T-helper 17 cell (primary cell): ENCODE measurements at places on chromosomes 4 and X.

GRCh38 chr4:26420438-26420837 lies 69.8 kb downstream of the CCKAR start:
- DNase-seq: no peak

GRCh38 chrX:106898462-106898861 lies 4.7 kb downstream of the RIPPLY1 start:
- DNase-seq: peak; percentile 6

DNA sequence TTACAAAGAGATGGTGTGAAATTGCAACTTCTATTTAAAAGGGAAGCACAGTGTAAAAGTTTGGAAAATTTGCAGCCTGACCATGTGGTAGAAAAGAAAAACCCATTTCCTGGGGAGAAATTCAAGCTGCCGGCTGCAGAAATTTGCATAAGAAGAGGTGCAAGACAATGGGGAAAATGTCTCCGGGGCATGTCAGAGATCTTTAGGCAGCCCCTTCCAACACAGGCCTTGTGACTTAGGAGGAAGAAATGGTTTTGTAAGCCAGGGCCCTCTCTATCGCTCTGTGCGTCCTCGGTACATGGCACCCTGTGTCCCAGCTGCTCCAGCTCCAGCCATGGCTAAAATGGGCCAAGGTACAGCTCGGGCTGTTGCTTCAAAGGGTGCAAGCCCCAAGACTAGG lies 40.4 kb downstream of the CCDC158 start:
- DNase-seq: no peak

- no peak for DNase-seq
These were observed 73.8 kb downstream of the FBXW7 start for GRCh38 chr4:152462047-152462446.

GRCh38 chr4:89273741-89274141 lies 33.9 kb downstream of the GPRIN3 start:
- DNase-seq: no peak

- DNase-seq: no peak
These were observed 2.1 kb downstream of the APLN start for GRCh38 chrX:129652565-129653169.

DNA sequence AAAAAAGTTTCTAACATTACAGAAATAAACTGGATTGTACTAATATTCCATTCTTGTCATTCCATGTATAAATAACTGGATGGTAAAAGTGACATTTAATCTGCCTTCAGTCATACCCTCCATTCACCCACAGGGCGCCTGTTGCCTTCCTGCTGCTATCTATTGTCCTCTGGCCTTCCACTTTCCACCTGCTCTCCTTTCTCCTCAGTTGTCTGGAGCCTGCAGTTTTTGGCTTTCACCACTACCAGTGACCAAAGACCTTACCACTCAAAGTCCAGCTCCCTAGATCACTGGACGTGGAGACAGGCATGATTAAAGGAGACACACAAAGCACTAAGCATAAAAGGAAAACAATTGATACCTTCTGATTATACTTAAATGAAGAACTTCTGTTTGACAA lies 46.2 kb upstream of the NHS start:
- no peak for DNase-seq

DNA sequence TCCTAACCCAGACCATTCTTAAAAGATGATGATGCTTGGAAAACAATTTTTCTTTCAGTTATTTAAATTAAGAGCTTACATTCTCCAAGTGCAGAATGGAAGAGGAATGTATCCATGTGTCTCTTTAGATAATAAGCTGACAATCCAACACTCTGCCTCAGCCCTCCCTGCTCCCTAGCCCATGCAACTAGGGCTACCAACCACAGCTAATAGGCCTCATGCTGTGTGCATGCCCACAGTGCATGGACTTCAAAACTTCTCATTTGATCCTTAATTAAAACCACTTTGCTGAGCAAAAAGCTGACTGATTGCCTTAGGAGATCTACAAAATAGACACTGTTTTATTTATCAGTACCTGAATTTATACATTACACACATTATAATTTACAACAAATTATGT lies 473.9 kb downstream of the GALNTL6 start:
- DNase-seq: no peak

DNA sequence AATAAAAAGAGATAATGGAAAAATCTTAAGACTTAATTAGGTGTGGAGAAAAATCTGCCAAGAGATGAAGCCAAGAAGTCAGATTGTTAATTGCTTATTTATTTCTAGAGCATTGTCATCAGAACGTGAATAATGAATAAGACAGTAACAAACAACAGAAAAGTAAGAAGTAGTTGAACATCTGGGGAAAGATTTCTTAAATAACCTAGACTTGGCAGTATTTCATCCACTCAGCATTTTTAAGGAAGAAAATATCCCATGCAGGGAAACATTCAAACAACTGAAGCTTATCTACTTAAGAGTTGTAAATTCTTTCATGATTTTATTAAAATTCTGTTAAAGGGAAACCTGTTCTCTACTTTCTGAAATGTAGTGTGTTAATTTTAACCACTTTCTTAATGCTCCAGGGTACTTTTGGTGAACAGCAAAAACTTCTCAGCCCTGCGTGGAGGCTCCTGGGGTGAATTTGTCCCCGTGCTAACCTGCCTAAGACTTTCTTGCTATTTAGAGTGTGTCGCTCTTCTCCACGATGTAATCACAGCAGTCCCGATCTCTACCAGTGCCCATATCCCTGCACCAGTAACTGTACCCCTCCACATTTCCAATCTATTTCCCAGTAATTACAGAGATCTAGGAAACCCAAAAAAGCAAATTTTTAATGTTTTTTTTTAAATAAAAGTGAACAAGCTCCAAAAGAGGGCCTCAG lies 124.6 kb downstream of the CORIN start:
- no peak for DNase-seq

DNA sequence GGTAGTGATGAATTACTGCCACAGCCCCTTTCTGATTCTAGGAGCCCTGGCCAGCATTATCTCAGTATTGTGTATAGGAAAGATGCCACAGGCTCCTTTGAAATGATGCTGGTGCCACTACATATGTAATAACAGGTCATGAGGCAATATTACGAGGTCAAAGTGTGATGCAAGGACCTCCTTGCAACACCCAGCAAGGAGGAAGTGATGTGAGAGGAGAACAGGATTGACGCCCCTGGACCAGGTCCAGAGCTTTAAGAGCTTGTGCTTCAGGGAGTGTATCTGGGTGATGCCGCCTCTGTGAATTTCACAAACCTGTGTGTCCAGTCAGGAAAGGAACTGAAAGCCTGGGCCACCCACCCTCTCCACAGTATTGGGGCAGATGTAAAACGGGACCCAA lies 261.8 kb downstream of the MID1IP1 start:
- DNase-seq: no peak

DNA sequence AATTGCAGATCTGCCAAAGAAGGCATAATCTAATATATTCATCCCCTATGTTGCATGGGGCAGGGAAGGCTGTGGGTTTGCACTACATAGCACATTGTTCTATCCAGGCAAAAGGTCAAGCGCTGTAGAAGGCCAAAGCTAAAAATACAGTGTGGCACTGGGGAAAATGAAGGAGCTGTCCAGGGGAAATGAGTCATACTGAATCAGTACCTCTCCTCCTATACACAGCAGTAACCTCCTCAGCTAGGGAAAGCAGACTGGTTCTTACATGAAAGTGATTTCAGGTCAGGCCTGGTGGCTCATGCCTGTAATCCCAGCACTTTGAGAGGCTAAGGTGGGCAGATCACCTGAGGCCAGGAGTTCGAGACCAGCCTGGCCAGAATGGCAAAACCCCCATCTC lies 31.0 kb upstream of the SLC25A4 start:
- no peak for DNase-seq

- DNase-seq: no peak
These were observed 42.9 kb upstream of the SPRY1 start for GRCh38 chr4:123353656-123354055.

- no peak for DNase-seq
These were observed 17.2 kb upstream of the ARSJ start for GRCh38 chr4:113996599-113997177.

DNA sequence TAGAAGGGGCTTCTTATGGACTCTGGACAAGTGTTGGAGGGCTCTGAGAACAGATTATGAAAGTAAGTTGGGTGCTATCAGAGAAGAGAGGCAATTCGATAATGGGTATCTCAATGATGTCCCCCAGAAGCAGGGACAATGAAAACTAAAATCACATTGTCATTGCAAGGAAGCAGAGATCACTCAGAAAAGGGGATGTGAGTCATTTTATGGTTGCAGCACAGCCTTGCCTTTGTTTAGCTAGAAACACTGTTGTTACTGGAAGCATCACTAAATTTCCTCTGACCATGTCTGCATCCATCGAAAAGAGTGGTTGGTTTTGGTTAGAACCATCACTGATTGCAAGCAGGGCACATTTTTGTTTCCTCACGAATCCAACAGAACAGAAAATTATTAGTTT lies 246.8 kb upstream of the NWD2 start:
- no peak for DNase-seq

GRCh38 chr4:6681191-6681590 lies 12.5 kb upstream of the S100P start:
- no peak for DNase-seq

DNA sequence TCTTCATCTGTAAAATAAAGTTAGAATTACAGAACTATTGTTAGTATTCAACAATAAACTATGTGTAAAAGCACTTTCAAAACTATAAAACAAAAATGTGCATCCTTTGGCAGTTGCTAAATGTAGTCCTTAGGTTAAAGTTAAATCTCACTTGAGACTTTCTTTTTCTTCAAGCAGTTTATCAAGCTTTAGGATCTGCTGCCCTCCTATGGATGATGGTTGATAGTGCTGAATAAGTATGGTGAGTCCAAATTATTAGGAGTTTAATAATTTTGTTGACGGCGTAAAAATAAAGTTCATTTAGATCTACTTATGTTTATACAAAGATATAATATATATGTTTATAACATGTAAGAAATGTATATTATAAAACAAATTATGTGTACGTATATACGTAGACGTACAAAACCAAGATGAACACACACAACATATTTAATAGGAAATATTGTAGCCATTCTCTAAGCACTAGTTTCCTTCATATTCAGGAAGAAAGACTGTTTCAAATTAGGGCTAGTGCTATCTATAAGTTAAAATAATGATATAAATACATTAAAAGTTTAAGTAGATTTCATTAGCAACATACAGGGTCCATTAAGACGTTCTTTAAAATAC lies 22.3 kb downstream of the UGT2A2 start:
- DNase-seq: no peak

DNA sequence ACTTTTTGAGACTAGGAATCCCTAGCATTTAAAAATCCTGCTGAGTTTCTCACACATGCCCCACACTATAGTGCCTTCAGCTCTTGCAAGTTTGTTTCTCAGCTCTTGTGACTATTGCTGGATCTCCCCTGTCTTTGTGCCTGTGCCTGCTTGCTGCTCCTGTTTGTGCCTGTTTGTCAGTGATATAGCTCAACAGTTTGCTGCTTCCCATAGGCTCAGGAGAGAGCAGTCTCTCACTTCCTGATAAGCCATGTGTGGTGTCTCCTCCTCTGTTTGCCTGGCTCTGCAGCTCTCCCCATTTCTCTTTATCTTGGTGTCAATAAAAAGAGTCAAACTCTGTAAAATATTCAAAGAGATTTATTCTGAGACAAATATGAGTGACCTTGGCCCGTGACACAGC lies 259.8 kb upstream of the CLNK start:
- DNase-seq: no peak

DNA sequence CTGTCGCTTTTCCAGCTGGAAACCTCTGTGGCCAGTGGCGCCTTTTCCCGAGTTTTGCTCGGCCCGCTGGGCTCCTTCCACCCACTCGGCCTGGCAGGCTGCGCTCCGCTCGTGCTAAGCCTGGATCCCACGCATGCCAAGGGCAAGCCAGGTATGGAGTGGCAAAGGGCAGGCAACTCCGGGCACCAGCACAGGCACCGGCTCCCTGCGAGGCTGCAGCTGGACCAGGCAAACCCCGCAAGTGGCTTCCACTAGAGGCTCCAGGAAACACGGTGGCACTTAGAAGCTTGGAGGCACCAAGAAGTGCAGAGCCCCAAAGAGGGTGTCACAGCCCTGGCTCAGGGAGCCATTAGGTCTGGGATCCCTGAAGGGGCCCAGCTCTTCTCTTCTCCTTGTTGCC lies 59.5 kb downstream of the PPA2 start:
- DNase-seq: no peak

DNA sequence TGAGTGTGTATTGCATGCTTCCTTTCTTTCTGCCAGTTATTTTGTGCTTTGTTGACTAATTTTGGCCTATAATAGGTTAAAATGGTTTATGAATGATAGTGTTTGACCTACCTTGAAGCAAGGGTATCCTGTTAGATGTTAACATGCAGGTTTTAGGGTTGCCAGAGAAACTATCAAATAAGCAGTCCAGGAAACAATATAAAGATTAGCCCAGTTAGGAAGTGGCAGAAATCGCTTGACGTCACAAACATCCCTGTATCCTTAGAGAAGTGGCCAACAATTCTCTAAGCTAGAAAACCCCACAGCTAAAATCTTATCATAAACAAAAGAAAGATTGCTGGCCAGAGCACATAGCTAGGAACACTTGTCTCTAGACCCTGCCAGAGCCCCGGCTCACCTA lies 3.8 kb downstream of the NAP1L5 start:
- no peak for DNase-seq

GRCh38 chrX:130111220-130112154 lies 1.2 kb upstream of the ELF4 start:
- no peak for DNase-seq
